D721Med (cell line): ENCODE measurements at places on chromosomes 7 and 10.

DNA sequence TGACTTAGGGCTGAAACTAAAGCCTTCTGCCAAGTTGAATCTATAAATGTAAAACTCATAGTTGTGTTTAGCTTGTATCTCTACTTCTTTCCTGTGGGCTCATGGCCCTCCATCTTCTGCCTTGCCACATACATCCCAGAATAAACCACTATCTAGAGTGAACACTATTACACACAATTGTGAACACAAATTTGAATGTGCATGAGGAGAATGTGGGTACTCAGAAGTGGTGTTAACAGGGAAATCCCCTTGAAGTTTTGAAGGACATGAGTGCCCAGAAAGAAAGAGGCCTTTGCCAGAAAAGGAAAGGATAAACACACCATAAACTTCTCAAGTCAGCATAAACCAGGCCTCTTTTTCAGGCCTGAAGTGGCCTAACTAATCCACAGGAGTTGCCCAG is 20.2 kb upstream of the CCNJ start:
- DNase-seq, result no peak

DNA sequence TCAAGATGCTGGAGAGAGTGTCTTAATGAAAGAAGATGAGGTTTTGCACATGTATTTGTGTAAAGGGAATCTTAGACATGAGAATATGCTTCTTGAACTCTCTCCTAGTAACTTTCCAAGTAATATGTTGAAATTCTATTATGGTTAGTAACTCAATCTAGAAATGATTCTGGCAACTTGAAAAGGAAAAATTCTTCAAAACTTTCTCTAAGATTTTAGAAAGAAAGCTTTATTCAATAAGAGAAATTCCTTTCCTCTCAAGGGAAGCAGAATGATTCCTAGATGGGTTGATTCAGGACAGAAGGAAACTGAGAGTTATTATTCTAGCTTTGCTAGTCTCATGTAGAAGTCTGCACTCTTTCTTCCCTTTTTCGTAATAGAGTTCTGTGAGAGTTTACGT is 364.3 kb upstream of the PLXDC2 start:
- DNase-seq, result no peak

- DNase-seq, result no peak
Measured at GRCh38 chr7:31633894-31634494, 53.0 kb upstream of the PPP1R17 start.

GRCh38 chr7:45347804-45348203 is 190.2 kb downstream of the RAMP3 start:
- DNase-seq, result no peak

DNA sequence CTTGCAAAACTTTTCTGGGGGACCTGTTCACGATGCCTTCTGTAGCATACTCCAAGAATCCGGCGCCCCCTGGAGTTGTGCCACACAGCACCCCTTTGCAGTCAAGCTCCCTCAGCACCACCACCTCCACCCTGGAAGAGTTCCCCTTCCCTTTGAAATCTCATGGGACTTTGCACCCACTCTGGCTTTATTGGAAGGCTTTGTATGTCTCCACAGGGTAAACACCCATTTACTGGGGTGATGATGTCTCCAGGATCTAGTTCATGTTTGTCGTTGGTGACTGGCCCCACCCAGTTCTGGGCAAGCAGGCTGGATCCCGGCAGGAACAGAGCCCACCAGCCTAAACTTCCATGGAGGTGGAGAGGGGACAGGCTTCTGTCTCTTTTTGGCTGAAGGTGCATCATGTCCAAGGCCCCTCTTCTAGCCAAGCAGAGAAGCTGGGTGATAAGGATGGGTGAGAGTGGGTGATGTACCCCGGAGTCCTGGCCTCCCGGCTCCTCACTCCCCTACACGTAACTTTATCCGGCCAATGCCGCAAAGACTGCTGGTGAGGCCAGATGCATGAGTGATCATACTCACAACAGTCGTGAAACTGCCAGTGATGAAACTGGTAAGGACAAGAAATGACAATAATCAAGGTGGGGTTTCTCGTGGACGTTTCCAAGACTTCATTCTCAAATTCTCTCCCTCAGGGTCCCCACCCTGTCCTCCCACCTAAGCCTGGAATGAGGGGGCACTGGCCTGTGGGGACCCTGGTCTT is 695 bp upstream of the CLDN4 start:
- no peak for DNase-seq

GRCh38 chr10:48580236-48580635 is 24.6 kb downstream of the ARHGAP22 start:
- no peak for DNase-seq

DNA sequence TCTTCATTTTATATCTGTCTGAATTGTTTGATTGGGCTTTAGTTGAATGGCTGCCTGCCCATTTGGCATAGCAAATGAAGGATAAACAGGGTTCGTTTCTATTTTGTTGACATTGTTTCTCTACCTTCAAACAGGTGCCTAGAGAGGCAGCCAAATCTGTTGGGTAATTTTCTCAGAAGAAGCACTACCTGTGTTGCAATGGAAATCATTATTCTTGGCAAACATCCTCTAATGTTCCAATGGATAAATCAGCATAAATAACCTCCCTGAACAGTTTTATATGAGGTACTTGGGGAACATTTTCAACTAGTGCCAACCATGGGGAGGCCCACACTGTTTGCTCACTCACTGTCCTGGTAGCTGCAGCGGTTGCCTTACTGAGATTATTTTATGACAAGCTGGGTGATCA is 64.4 kb upstream of the PLPP4 start:
- DNase-seq, result no peak

DNA sequence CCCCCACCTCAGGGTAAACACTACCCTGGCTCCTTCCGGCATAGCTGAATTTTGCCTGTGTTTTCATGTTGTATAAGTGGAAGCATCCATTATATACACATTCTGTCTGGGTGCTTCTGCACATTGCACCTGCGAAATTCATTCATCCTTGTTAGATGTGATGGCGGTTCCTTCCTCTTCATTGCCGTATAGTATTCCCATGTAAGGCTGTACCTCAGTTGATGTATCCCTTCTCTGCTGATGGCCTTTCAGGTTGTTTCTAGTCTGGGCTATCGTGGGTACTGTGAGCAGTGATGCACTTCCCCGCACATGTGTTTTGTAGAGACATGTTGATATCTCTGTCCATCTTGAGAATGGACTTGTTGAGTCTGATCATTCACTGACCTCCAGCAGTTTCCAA is 28.9 kb downstream of the ELFN1 start:
- no peak for DNase-seq

DNA sequence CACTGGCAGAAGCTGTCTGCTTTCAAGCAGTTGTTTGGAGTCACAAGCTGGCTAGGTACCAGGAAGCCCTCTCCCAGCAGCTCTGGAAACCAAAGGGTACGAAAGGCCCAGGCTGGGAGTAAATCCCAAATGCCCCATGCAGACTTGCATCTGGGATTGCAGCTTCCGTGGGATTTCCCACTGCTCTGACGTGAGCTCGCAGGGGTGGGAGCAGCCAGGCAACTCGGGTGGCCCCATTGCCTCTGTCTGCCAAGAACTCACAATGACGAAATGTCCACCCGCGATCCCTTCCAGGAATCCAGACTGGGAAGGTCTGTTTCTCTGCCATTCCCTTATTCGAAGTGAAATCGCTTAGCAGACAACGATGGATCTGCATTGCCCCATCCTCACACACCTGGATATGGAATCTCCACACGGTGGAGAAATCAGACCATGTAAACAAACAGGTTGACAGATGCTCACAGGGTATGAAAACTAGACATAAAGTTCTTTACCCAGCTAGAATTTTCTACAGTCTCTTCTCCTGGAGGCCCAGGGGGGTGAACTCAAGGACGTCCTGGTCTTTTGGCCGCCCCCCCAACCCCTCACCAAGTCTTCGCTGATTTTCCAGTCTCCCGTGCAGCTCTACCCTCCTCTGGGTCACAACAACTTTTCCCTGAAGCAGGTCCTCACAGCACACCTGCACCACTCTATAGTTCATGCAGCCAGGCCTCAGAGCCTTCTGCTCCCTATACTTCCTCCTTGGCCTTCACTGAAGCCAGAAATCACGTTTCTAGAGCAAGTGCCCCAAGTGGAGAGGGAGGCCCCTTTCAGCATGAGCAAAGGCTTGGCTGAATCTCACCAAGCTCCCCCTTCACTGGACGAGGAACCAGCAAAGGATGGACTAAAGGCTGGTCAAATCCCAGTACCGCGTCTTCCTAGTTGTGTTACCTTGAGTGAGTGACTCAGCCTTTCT is 20.0 kb downstream of the SH3PXD2A start:
- DNase-seq, result no peak

DNA sequence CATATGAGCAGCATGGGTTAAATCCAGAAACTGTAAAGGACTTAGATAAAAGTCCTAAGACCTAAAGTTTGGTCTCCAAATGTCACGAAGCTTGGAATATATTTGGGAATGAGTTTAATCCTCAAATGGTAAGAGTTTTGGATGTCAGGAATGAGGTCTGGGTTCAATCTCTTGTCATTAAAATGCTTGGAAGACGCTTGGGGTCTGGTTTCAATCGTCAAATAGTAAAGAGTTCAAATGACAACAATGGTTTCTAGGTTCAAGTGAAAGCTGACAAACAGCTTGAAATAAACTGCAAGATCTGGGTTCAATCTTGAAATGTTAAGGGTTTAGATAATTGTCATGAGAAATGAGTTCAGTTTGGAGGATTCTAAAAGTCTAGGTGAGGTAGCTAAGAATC is 385.5 kb upstream of the HPS1 start:
- DNase-seq, result no peak

GRCh38 chr10:133185916-133186315 is 25.9 kb downstream of the KNDC1 start:
- no peak for DNase-seq

DNA sequence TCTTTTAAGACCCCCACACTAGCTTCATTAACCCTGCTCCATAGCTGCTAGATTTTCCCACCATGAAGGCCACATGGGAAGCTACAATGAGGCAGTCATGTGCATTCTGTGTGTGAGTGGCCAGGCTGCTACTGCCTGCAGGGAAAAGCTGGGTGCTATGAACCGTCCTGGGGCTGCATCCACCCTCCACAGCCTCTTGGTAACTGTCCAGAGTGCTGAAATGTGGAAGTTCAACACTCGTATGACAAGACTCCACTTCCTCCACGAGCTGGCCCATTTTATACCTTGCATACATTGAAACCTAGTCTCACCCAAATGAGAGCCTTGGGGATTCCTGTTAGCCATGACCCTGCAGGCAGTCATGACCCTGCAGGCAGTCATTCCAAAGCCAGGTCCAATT is 59.4 kb downstream of the CUZD1 start:
- DNase-seq, result no peak

DNA sequence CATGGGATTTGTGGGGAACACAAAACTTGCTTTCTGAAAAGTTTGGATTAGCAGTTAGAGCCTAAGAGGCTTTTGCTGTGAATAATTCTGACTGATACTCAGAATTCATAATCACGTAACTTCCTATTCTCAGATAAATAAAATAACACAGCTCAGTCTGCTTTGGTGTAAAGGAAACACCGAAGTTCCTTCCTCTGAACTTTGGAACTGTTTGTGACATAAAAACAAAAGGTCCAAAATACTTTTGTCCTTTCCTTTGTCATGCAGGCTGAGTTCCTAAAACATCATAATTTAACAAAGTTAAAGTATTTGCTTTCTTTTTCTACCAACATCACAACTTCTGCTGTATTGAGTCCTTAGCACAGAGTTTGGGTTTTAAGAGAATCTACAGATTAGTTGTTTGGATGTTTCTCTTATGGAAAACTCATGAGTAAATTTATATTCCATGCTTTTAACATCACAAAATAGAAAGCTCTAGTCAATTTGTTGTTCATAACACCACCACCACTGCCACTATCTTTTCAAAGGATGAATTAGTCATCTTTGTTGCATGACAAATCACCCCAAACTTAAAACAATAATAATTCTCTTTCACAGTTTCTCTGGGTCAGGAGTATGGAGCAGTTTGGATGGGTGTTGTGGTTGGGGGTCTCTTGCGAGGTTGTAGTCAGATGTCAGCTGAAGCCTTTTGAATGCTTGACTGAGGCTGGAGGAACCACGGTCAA is 123.4 kb downstream of the REEP3 start:
- DNase-seq, result no peak

DNA sequence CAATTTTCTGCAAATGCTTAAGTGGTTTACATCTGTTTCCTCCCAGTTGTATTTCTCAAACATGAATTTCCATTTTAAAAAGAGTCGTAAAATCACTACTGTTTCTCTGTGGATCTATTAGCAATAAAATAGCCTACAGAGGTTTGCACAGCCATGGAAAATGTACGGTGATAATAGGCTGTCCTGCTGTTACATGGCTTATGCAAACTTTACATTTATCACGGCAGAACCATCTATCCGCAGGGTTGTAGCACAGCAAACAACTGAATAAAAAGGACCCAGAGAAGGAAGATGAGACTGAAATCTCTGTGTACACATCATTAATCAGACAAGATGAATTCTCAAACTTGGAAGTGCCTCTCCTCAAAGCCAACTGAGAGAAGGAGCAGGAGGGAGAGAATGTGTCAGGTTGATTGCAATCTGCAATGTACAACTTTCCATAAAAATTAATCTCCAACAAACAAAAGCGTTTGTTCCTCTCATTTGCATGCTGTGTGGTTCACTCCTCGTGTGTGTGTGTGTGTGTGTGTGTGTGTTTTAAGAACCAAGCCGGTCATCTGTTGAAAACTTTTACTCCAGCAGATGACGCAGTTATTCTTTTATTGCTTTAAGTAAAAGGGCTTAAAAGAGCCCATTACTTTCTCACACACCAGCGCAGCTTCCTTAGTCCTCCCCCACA is 279.3 kb downstream of the SKAP2 start:
- DNase-seq, result no peak

DNA sequence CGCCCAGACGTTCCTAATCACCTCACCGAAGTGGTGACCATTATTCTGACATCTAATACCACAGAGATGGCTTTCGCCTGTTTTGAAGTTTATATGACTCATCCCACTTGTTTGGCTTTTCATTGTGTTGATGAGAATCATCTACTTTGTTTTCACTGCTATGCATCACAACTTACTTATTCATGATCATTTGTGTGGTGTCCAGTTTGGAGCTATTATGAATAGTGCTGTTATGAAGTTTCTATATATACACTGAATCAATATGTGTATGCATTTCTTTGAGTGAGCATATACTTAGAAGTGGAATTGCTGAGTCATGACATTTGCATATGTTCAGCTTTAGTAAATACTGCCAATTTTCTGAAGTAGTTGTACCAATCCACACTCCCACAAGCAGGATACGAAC is 38.6 kb upstream of the TNKS2 start:
- no peak for DNase-seq

DNA sequence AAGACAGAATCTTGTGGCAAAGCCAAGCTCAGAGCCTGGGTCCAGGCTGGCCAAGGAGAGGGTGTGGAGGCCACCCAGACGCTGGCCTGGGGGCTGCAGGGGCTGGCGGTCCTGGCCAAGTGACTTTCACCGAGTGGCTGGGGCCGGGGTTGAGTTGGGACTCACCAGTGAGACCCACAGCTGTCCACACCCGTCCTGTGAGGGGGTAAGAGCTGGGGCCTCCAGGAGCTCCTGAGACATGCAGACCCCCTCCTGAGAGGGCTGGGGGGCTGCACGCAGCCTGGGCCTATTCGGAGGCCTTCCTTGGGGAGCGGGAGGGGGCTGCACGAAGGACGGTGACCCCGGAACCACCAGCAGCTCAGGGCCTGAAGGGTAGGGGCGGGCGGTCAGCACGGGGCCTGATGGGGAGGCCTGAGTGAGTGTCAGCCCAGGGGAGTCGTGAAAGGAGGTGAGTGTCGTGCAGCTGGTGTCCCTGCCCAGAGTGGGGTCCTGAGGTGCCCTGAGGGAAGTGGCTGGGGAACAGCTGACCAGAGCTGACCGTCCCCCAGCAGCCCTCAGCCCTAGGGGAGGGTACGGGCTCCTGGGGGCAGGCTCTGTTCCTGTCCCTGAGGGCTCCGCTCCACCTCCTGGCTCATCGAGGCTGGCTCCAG is 100.9 kb downstream of the FOXL3 start:
- no peak for DNase-seq
